ENCODE measurements at places on chromosomes 5 and 9.

GRCh38 chr5:133421394-133421793 lies 190.9 kb downstream of the FSTL4 start:
- peak; percentile 43 for DNase-seq

GRCh38 chr9:113380869-113381378 lies 4.1 kb upstream of the HDHD3 start:
- no peak for DNase-seq

DNA sequence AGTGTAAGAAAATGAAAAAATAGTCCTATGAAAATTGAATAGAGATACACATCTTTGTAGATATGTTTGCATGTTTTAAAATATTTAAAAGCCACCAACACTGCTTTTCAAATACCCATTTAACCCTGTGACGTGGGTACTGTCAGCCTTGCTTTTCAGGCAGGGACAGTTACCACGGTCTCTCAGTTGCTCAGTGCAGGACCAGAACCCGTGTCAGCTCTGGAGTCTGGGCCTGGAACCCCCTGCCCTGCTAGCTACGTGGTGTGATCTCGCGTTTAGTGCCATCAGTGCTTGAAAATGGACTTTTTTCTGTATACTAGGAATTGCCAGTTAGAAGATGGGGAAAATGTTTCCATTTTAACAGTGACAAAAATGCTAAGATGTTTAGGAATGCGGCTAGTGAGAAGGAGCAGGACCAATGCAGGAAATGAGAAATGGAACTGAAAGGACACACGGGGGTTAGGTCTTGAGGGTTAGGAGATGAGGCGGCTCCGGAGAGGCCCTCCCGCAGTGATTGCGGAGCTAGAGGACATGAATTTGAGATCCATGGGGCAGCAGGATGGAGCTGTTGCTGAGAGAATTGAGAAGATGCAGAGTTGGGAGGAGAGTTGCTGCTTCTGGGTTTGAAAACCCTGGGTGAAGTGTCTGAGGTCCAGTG lies 13.7 kb downstream of the RNU6ATAC start:
- no peak for DNase-seq

- no peak for DNase-seq
Measured at GRCh38 chr5:50435168-50435567, 5.9 kb downstream of the EMB start.

GRCh38 chr5:89397096-89397495 lies 514.1 kb upstream of the MEF2C start:
- DNase-seq, result peak; percentile 20

GRCh38 chr9:86353655-86354010 lies 577 bp downstream of the TUT7 start:
- peak; percentile 46 for DNase-seq

DNA sequence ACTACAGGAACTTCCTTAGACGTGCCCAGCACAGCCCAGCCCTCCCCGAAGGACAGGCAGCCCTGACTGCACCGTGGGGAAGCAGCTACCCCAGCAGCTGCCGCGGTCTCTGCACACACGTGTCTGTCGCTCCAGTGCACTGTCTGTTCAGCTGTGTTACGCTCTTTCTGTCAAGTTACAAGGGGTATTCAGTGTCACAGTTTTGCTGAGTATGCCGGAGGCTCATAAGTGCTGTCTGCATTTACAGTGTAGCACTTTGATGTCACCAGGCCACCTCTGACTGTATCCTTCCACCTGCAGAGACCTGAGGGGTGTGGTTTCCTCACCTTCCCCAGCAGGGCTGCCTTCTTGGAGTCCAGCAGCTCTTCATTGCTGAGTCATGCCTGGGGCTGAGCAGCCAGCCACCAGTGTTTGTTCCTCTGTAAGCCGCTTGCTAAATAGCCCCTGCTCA lies 126.8 kb downstream of the EHMT1 start:
- DNase-seq, result no peak

DNA sequence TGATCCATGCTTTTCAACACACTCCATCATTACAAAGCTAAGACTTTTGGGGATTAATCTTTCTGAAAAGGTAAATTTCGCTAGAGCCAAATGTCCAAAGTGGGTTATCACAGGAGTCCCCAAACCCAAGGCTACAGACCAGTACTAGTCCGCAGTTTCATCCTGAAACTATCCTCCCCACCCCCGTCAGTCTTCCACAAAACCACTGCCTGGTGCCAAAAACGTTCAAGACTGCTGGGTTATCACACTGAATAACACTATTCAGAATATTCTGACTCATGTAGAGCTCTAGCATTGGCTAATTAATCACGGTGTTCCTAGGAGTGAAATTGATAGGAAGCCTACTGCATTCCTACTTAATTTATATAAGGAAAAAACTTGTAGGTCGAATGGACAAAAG lies 24.7 kb downstream of the ERP44 start:
- DNase-seq, result no peak

DNA sequence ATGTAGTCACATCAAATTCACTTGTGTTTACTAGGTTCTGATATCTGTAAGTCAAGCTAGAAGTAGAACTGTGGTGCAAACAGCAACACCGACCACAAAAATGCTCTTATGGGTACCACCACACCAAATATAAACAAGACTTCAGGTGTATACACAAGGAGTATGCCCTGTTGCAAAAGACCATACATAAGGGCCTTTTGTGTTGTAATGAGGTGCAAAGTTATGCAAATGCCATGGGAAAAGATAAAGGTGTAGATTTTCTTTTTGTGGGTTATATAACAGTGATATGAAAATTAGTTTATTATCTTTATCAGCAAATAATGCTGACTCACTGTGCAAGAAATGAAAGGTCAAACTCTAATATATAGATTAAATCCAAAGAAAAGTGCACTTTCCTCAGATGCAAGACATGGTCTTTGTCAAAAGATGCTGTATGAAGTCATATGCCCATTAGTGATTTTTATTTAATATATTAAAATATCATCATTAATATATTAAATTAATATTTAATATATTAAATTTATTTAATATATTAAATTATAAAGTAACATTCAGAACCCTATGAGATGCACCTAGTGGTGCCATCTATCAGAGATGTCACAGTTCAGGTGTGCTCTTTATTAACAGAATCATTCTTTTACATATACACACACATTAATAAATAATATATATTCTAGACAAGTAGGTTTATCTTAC lies 26.7 kb upstream of the ALDH1A1 start:
- no peak for DNase-seq

- DNase-seq, result no peak
Measured at GRCh38 chr5:79588696-79589095, 23.5 kb upstream of the TENT2 start.

GRCh38 chr9:18477121-18477660 lies 3.2 kb downstream of the ADAMTSL1 start:
- no peak for DNase-seq

DNA sequence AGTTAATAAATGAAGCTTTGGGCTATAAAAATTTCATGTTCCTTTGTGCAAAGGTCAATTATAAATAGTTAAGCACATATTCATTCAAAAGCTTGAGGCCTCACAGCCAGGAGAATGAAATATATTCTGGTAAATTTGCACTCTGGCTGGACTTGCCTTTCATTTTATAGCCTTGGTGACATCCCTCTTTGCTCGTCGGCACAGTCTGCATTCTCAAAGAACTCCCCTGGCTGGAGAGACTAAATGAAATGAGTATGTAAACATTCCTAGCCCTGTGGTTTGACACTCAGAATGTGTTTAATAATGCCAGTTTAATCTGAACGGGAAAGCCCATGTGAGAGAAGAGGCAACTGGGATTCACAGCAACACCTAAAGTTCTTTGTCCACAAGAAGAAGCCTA lies 285.6 kb downstream of the BRINP1 start:
- DNase-seq, result no peak

DNA sequence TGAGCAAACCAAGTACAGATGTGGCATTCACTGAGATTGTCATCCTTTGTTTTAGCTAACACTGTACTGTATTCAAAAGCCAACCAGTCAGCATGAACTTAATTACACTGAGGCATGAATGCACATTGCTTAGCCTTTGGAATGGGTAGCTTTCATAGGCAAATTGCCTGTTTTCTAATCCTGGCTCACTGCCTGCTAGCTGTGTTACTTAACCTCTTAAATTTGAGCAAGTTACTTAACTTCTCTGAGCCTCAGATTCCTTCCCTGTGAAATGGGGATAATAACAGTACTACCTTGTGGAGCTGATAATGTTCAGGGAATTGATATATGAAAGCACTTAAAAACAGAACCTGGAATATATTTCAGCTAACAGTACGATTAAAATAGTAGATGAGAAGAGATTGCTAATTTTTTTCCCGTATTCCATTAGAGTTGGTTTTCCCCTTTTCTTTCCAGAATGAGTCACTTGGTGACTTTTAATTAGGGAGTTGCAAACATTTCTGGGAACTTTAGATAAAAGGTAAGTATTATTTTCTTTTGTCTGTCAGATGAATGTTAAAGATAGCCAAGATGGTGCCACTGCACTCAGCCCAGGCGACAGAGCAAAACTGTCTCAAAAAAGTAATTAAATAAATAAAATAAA lies 43.9 kb downstream of the ARRDC3 start:
- DNase-seq, result peak; percentile 10

DNA sequence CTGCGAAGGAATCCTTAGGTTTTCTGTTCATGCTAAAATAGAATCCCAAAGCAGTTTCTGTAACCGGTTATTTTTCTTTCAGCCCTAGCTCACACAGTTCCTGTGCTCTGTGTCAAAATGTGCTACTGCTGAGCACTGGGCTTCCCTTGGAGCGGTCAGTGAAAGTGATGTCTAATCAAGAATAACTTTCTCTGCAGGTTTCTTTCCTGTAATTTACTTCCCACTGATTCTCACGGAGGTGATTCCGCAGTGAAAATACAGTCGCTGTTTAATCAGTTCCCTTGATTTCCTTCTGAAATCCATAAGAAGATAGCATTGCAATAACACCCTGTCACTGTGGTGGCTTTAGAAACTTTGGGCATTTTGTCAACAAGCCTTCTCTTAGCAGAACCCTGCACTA lies 112.0 kb upstream of the ISL1 start:
- DNase-seq, result no peak

DNA sequence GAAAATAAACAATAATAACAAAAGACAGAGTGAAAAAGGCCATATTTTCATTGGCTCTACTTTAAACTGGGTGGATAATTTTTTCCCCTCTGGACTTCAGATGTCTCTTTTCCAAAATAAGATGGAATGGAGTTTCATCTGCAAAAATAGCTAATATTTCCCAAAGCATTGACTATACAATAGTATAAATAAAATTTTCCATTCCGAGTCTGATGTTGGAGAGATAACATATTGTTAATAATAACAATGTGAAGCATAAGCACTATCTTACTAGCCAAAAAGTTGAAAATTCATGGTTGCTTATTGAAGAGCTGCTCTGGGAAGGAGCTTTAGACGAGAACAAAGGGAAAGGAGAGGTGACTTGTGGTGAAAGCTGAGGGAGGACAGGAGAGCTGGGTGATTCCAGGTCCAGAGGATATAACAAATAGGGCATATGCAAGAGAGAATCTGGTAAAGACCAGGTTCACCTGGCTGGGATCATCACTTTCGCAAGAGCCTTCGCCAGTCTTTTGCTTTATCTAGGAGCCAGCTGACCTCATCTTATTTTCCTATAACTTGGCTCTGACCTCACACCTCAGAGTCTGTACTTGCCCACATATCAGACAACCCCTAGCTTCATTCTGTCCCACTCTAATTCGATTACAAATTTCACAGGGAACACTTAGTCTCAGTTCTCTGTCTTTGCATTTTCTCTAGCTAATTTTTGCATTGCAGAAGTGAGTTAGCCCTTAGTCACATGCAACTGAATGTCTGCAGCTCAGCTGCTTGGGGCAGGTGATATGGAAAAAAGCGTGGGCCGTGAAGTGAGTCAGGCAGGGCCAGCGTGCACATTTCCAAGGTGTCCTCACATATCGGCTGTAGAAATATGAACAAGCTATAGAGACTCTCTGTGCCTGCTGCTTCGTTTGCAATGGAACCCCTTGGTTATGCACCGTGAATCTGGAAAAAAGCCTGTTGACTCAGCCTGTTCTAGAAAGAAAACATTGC lies 7.6 kb upstream of the ZNF474 start:
- peak; percentile 56 for DNase-seq

DNA sequence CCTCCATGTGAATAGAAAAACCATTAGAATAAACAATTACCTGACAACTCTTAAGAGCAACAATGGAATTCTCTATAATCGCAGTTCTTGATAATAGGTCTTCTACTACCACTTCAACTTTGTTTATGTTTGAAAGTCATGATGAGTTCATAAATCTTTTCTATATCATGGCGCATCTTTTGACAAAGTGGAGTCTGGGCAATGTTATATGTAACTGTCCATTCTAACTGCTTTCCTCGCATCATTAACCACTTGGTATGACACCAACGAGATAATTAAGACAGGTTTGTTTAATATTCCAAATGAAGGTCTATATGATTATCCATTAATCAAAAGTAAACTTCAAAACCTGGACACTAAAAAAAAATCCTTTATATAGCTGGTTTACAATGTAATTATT lies 272.0 kb downstream of the DENND1A start:
- DNase-seq, result no peak

DNA sequence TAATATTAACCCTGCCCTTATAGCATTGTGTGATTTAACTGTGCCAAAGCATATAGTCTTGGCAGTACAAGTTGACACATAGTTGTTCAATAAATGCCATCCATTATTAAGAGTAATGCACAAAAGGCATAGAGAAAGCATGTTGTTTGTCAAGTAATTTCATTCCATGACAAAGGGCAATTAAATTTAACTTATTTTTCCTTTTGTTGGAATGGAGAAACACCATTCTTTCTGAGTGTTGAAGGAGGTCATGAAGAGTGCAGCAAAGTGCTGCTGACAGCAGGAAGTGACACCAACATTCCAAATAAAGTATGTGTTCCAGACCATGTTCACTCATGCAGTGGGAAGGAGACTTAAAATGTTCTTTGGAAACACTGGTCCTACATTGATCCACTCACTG lies 29.1 kb downstream of the ANKDD1B start:
- DNase-seq, result peak; percentile 89

- no peak for DNase-seq
Measured at GRCh38 chr9:82281066-82281465, 292.5 kb downstream of the SPATA31D1 start.

- no peak for DNase-seq
Measured at GRCh38 chr5:133387091-133387490, 225.2 kb downstream of the FSTL4 start.

- DNase-seq, result no peak
Measured at GRCh38 chr5:83428126-83428525, 43.4 kb upstream of the VCAN start.

DNA sequence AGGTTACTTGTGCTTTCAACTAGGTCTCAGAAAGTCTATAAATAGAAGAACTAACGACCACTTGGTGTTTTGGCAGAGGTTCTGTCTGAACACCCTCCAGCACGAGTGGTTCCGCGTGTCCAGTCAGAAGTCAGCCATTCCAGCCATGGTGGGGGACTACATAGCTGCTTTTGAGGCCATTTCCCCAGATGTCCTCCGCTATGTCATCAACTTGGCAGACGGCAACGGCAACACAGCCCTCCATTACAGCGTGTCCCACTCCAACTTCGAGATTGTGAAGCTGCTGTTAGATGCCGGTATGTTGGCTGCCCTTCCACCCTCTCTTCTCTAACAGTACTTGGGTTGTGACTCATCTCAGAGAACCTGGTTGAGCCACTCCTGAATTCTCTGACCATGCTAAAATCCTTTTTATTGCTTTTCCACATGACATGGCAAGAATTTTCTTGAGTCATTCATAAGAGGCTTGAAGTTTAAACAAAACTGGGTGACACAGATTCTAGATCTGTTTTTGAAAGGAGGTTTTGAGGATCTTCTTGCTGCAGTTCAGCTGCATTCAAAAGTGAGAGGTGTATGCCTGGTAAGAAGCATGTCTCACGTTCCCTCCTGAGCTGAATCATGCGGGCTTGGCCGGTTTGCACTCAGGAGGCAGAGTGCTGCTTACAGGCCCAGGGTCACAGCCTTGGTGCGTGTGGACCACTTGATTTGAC lies 103.1 kb upstream of the DMRT1 start:
- DNase-seq, result peak; percentile 97

GRCh38 chr5:140978983-140979382 lies 12.7 kb downstream of the PCDHAC2 start:
- DNase-seq, result no peak

All from ELR (cell line).